Suppressor macrophage treated with lipopolysaccharide for 1 hour (primary cell): ENCODE measurements at places on chromosomes 7 and 10.

DNA sequence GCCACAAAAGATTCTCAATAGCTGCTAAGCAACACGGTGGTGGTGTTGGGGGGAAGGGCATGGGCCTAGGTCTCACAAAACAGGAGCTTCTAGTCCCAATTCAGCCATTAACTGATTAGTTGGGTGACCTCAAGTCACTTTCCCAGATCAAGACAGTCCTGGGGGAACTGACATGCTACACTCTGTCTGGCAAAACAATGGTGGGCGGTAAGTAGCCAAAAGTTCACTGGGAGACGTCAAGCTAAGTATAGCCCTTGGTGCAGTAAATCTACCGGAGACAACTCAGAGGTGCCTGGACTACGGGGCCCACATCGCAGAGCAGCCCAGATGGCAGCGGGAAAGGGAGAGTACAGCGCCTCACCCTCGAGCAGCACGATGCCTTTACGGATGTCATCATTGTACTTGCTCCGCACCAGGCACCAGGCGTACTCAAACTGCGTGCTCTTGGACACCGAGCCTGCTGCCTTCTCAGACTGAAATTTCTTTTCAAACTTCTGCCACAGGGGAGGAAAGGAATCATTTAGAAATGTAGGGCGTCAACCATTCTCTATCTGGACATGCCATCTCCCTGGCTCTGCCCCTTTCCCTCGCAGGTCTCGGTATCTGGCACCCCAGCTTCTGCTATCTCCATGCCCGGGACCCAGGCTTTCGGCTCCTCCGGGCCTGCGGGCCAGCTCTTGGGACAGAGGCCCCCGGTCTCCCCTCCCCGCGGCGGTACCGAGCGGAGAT, 1.1 kb downstream of the FIS1 start:
- peak; percentile 37 for DNase-seq

DNA sequence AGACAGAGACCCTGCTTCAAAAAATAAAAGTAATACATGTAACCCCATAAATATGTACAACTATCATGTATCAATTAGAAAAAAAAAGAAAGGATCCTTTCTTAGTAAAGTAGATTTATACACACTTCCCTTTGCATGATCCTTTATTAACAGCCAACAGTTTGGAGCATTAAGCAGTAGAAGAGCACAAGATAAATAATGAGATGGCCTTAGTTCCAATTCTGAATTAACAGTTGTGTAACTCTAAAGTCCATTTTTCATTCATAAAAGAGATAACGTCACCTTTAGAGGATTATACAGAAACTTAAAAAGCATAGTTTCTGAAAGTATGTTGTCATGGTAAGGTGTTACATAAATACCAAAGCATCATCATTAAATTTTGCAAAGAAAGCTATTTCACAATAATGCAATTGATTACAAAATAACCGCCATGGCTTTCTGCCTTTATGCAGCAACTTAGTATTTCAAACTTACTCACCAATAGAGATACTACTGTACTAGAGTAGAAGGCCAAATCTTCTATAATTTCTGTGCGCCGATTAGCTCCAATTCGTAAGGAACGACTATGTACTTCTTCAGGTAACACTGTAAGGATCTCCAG, 40.3 kb downstream of the TNPO3 start:
- peak; percentile 74 for DNase-seq

DNA sequence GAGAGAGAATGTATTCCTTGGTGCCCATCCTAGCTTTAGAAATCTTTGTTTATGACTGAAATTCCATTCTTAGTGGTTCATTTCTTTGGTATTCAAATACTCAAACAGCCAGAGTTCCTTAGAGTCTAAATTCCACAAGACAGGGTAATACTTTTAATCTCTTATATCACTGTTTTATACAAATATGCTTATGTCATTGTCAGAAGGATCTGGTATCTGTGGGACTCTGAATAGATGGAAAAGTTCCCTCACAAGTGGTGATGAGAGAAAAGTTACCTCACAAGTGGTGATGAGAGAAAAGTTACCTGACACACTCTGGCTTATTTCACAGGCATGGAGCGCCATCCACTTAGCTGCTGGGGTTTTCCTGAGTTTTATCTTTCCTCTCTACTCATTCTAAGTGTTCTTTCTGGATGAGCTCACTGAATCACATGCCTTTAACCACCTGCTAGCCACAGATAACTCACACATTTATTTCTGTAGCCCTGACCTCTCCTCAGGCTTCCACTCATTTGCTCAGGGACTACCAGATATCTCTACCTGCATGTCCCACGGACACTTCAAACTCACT, 784.0 kb downstream of the SUGCT start:
- no peak for DNase-seq

GRCh38 chr10:70440296-70441160, 953 bp downstream of the NODAL start:
- DNase-seq, result no peak

GRCh38 chr10:28449382-28449781, 83.5 kb upstream of the WAC start:
- no peak for DNase-seq

- no peak for DNase-seq
These were observed 7.9 kb upstream of the FRAT1 start for GRCh38 chr10:97311111-97311626.
